NCI-H187 (cell line): ENCODE measurements at places on chromosomes 12 and 14.

DNA sequence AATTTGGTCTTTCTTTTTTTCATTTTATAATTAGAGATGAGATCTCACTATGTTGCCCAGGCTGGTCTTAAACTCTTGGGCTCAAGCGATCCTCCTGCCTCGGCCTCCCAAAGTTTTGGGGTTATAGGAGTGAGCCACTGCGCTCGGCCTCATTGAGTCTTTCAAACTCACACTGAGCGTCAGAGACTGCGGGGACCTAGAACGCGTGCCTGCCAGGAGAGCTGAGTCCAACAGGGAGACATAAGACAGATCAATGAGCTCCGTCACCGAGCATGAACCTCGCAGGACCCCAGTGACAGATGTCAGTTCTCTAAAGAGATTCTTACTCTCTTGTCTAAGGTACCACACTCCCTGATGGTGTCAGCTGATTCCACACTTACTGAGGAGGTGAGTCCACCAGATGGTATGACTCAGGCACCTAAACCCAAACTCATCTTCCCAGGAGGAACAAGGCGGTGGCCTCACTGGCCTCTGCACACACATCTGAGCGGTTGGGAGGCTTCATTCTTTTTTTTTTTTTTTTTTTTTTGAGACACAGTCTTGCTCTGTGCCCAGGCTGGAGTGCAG is 58.9 kb downstream of the CCDC88C start:
- no peak for DNase-seq

DNA sequence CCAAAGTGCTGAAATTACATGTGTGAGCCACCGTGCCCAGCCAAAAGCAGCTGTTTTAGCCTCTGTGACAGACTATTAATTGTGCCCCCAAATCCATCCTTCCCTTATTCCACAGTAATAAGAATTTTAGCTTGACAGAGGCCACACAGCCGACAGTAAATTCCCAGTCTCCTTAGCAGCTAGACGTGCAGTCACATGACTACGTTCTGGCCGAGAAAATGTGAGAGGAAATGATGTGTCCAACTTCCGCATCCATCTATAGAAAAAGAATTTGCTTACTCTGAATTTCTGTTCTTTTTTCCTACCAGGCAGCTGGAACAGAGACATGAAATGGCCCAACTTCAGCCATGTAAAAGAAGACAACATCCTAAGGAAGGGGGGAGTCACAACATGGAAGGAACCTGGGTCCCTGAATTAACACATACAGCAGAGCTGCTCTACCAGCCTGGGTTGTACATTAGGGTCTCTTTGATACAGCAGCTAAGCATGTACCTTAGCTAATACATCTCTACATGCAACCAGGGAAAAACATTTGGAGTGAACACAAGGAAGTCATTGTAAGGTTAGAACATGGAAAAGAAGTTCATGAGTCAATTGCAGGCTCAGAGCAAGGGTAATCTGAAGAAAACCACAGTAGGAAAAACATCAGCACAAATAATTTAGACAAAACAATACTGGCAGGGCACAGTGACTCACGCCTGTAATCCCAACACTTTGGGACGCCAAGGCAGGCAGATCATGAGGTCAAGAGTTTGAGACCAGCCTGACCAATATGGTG is 35.5 kb downstream of the CIT start:
- no peak for DNase-seq

DNA sequence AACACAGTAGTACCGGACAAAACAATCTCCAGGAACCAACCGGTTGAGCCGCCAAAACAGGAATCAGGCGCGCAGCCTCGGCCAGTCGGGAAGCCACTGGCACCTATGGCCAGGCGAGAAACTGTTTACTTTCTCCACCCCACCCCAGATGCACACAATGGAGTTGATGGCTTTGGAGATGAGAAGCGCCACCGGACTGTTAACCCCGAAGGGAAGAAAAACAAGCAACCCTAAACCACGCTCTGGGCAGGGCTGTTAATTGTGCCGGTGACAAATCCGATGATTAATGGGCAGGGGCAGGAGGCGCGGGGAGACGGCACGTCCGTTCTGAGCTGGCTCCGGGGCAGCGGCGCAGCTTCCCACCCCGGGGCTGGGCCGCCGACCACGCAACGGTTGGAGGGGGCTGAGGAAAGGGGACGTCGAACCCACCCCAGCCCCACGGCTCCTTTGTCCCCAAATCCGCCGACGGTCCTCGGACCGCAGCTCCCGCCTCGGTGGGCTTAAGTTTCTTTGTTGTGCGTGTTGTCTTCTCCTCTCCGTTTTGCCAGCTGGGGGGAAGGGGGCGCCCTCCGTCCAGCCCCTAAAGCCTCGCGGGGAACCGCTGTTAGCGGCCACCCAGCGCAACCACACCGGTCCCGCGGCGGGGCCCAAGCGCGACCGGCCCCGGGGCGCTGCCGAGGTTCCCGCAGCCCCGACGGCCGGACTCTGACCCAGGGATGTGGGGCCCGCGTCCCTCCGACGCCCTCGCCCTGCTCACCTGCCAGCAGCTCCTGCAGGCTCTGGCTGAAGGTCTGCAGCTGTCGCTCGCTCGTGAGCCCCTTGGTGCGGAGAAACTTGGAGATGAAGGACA is 790 bp downstream of the BTG1 start:
- DNase-seq = peak; percentile 32

GRCh38 chr14:102510616-102511520 is 1.3 kb upstream of the ANKRD9 start:
- no peak for DNase-seq

GRCh38 chr12:46499901-46500300 is 127.3 kb upstream of the SLC38A2 start:
- DNase-seq = no peak

DNA sequence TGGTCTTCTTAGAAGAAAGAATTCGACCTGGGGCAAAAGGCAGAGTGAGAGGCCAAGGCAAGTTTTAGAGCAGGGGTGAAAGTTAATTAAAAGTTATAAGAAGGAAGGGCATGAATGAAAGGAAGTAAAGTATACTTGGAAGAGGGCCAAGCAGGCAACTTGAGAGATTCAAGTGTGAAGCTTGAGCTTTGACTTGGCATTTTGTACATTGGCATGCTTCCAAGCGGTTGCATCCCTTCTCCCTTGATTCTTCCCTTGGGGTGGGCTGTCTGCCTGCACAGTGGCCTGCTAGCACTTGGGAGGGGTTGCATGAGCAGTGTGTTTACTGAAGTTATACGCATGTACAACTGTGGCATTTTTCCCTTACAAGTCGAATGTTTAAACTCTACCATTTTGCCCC is 74.8 kb upstream of the MGAT4C start:
- DNase-seq = no peak

GRCh38 chr14:104223101-104224041 is 85.0 kb downstream of the KIF26A start:
- DNase-seq = peak; percentile 65

DNA sequence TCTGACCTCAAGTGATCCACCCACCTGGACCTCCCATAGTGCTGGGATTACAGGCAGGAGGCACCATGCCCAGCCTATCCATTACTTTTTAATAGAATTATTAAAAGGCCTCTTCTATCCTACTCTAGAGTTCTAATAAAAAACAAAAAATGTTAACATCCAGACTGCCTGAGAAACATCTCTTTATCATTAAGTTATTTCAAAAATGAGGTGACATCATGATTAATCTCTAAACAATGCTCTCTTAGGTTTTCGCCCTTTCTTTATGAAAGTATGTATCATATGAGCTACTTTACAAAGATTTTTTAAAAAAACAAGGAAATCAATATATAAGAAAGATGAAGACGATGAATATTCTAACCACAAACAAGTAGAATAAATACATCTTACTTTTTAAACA is 52.6 kb downstream of the FGD6 start:
- no peak for DNase-seq

- peak; percentile 53 for DNase-seq
Observed at GRCh38 chr14:106844608-106845285, 1318.4 kb downstream of the TMEM121 start.

DNA sequence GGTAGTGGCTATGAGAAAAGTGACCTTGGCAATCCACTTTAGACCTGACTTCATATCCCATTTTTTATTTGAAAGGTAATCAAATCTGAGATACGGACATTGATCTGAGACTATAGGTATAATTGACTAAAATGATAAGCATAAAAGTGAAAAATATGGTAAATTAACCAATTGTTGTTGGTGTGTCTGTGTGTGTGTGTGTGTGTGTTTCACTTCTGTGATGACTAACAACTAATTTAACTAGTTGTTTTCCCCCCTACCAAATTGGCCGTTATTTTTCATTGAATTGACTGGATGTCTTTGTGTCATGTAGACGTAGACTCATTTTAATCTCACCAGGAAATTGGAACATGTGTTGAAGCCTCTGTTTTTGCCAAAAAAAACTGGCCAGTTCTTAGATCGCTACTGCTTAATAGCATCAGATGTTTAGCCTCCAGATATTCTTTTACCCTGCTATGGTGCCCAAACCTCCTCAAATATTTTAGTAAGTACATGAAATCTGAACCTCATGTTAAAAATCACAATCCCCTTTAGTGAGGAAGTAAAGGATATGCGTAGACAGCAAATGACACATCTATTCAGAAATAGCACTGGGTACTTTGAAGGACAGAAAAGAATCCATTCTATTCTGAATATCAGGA is 395.0 kb downstream of the EGLN3 start:
- no peak for DNase-seq

DNA sequence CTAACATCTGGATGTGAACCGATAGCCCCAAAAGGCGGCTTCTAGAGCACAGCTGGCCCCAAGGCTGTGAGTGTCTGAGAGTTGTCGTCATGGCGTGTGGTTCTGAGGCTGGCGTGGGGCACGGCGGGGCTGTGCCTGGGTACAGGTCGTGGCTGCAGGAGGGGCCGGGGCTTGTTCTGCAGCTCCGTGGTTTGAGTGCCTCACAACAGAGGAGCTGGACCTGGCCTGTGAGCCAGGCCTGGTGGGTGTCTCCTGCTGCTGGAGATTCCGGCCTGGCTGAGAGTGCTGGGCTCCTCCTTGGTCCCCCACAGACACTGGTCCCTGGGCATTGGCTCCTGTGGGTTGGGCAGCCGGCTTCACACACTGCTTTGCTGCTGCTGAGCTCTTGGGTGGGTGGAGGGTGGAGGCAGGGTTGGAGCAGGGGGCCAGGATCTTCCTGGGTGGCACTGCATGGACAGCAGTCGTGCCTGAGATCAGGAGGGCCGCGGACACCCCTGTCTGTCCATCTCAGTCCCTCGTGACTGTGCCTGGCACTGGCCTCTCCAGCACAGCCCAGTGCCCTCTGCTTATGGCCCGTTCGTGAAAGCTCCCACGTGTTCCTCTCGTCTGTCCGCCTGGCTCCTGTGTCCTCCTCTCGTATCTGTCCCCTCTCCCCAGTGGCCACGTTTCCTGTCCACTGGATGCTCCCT is 31.8 kb upstream of the TEX22 start:
- no peak for DNase-seq

- DNase-seq = peak; percentile 63
Observed at GRCh38 chr14:66315548-66315947, 170.6 kb upstream of the CCDC196 start.

DNA sequence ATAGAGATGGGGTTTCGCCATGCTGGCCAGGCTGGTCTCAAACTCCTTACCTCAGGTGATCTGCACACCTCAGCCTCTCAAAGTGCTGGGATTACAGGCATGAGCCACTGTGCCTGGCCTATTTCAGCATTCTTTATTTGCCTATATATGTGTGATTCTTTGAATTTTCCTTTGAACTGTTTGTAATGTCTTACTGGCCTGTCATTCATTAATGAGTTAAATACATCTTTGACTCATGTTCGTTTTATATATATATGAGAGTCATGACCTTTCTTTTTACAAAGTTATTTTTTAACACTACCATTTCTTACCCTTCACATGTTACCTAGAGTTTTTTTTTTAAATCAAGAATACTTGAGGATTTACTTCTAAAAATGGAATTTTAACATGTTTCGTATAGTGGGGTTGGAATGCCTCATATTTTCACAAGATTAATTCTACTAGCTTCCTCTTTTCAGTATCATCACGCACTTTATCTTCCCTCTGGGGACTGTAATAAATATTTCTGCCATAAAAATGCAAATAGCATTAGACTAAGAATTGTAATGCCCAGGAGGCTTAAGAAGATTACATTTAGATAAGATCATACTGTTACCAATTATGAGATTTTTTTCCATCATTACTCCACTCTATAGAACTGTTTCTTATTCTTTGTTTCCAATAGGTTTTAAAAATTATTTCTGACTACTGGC is 66.7 kb downstream of the NTN4 start:
- DNase-seq = no peak

DNA sequence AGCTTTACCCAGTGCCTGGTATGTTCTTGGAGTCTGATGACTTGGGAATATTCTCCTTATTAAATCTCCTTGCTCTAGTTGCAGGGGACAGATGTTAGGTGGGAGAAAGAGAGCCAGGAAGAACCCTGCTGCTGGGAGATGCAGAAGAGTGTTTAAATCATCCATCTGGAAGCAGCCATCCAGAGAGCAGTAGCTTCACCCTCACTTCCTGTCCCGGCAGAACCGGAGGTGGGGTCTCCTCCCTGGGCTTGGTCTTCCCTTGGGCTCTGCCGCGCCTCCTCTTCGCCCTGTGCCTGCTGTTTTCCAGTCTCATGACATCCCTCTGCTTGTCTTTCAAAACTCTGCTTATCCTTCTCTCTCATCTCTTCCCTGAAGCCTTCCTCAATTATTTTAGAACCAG is 15.5 kb downstream of the B4GALNT3 start:
- no peak for DNase-seq

GRCh38 chr12:104750061-104750460 is 208.0 kb downstream of the SLC41A2 start:
- no peak for DNase-seq

DNA sequence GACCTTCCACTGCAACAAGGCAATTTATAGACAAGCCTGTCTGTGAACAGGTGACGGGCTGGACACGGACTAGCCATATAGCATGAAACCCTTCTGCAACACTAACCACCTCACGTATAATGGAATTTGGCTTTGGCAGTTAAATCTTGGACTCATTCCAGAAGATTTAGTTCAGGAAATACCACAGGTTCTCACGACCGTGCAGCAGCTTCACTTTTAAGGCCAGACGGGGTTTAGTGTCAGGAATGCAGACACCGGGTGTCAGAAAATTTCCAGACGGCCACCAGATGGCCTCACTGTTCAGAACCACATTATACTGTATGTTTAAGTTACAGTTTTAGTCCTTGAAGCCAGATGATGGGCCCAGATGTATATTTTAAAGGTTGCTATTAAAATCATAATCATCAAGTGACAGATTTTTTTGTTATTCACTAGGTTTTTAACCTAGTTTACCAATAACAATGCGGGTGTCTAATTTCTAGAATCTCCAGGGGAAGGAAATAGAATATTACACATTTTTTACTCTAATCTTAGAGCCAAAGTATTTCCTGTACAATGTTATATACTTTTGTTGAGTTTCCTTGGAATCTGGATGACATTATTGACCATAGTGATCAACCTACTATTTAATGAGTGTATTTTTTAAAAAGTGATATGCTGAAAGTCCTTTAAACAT is 90.5 kb upstream of the TMPO start:
- DNase-seq = no peak

DNA sequence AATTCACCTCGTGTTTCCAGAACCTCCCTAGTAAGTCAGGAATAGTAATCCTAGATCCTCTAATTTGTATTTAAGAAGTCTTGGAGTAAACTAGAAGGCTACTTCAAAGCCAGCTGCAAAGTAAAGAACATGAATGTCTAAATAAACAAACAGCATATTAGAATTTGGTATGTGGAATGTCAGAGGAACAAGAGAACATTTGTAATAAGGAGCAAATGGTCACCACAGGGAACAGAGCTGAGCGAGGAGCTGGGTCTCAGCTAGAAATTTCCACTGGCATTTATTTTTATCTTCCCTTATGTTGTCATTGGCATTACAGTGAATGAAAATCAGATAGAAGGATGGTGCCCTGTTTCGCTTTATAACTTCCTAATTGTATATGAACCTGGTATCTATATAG is 50.2 kb downstream of the FRMD6 start:
- no peak for DNase-seq

GRCh38 chr14:27184427-27184826 is 586.6 kb upstream of the NOVA1 start:
- DNase-seq = no peak
